GM12878 (cell line): ENCODE measurements at places on chromosomes 7 and 10. TPM values are rescaled to one million over a fixed set of nuclear protein-coding genes. Genes with fewer than 3 reads are reported as not detected.

The CPA4 gene
- 0.18 and 0.37 TPM in 2 replicates for total RNA-seq

The PIP gene
- not detected in 2 replicates for total RNA-seq

The CLIP2 gene
- 52.9 and 56.3 TPM in 2 replicates for total RNA-seq

The JAKMIP3 gene
- total RNA-seq: not detected in 2 replicates

The PITX3 gene
- not detected in 2 replicates for total RNA-seq

The CADPS2 gene
- 0.18 and 0.53 TPM in 2 replicates for total RNA-seq

The UPK3BL2 gene
- total RNA-seq: 11.8 and 16.2 TPM in 2 replicates

- H3K4me3 ChIP-seq: no peak overlapping the region
- no peak overlapping the region for H3K27ac ChIP-seq
- H3K27me3 ChIP-seq: no peaks in the 10 kb centered on the region
- no peak for DNase-seq
Observed at GRCh38 chr7:117248829-117249228, 74.0 kb downstream of the WNT2 start.

DNA sequence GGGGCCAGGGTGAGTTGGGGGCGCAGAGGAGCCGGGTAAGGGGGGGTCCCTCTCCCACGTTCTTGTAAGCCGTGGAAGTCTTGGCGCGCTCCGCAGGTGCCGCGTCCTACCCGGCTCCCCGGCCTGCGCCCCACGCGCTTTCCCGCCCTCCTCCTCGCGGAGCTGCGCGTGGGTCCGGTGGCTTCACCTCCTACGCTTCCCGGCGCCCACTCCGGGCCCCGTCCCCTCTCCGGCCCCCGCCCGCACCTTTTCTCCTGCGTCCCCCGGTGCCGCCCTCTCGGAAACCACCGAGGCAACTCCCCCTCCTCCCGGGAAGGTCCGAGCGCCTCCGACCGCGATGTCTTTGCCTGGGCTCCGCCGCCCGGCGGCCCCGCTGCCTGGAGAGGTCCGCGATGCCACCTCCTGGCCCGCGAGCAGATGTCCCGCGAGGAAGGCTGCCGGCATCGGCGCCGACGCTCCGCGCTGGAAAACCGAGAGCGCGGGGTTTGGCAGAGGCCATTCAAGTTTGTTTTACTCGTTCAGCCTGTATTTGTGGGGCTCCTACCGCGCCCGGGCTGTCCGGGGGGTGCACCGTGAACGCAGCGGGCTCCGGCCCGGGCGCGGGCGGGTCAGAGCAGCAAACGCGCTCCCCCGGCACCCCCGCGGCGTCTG, 2.4 kb upstream of the NKX6-2 start:
- H3K4me3 ChIP-seq: no peak overlapping the region
- no peak for DNase-seq
- H3K27me3 ChIP-seq: no peaks in the 10 kb centered on the region
- no peak overlapping the region for H3K27ac ChIP-seq
- no peaks in the 10 kb centered on the region for H3K4me1 ChIP-seq
- H3K36me3 ChIP-seq: no peaks in the 10 kb centered on the region

DNA sequence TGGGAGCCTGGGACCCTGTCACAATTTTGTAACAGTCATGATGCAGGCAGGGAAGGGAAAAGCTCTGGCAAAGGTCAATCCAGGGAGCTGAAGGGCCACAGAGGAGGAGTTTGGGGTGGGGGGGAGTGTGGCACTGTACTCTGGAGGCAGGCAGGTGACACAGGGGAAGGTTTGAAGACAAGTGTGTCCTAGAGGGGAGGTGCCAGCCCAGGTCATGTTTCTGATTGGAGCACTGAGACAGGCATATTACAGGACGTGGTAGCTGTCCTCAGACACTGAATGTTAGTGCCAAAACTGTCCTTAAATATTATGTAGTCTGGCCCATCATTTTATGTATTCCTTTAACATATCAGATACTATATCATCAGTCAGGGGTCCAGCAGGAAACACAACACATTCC, 75.6 kb upstream of the LRRC4 start:
- no peak overlapping the region for H3K27ac ChIP-seq
- H3K4me1 ChIP-seq: peaks cover 24% of the 10 kb centered on the region
- no peak for DNase-seq

GRCh38 chr10:71980181-71981014, 16.2 kb downstream of the CHST3 start:
- no peak overlapping the region for H3K27ac ChIP-seq
- peaks cover 39% of the 10 kb centered on the region for H3K4me1 ChIP-seq
- no peak overlapping the region for H3K4me3 ChIP-seq
- no peak for DNase-seq
- no peaks in the 10 kb centered on the region for H3K27me3 ChIP-seq
- no peaks in the 10 kb centered on the region for H3K36me3 ChIP-seq

DNA sequence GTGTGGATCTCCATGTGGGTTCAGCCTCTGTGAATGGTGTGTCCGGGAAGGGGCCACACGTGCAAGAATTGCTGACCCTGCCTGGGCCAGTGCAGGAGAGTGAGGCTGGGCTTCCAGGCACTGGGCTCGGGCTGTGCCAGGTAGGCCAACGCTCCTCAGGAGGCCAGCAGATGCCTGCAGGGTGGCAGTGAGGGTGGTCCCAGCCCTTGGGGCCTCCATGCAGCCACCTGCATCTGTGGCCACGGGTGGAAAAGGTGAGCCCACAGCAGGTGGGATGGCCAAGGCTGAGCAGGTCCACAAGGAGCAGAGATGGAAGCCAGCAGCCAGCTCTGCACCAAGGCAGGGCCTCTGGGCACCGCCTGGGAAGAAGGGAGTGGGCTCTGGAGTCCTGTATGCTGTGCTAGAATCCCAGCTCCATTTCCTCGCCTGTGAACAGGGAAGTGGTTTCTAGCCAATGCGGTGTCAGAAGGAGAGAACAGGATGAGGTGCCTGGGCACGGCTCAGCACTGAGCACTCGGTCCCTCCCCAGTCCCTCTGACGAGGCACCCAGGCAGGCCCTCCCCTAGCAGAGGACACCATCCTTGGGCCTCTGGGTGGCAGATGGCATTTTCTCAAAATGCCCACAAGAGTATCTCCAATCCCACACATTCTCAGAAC, 31.1 kb upstream of the RET start:
- H3K27ac ChIP-seq: no peak overlapping the region
- no peaks in the 10 kb centered on the region for H3K27me3 ChIP-seq
- H3K4me3 ChIP-seq: no peak overlapping the region
- no peak for DNase-seq
- no peaks in the 10 kb centered on the region for H3K4me1 ChIP-seq
- H3K36me3 ChIP-seq: no peaks in the 10 kb centered on the region

DNA sequence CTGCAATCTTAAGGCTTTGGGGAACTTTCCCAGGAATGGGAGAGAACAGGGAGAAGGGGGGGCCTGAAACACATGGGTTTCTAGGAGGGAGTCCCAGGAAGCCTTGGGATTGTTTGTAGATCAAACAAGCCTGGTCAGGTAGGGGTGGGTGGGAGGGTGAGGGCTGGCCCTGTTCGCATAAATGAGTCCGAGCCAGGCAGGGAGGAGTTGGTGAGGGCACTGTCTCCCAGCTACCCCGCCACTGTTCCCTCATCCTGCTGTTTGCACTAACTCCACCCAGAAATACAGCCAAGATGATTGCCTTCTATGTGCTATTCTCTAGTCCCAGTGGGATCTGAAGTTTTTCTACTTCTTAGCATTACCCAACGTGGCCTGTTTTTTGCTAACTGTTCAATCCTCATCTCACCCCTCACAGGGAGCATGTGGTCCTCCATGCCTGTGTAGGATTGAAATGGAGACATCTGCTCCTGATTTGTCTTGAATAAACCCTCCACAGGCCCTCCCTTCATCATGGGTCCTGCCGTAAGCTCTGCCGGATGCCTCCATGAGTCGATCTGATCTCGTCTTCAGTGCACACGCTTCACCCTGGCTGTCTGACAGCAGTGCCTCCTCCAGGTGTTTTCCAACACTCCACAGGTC, 257.0 kb downstream of the COBL start:
- H3K27me3 ChIP-seq: no peaks in the 10 kb centered on the region; the same call in 1 of the 2 replicates
- no peak for DNase-seq
- H3K27ac ChIP-seq: no peak overlapping the region
- H3K4me1 ChIP-seq: no peaks in the 10 kb centered on the region
- H3K4me3 ChIP-seq: no peak overlapping the region
- no peaks in the 10 kb centered on the region for H3K36me3 ChIP-seq
